ENCODE measurements at places on chromosomes 6 and 20. TPM values are rescaled to one million over a fixed set of nuclear protein-coding genes. Genes with fewer than 3 reads are reported as not detected.

Gene SLC52A3
- total RNA-seq = 1.5 TPM

Gene IMPG1
- total RNA-seq = not detected

DNA sequence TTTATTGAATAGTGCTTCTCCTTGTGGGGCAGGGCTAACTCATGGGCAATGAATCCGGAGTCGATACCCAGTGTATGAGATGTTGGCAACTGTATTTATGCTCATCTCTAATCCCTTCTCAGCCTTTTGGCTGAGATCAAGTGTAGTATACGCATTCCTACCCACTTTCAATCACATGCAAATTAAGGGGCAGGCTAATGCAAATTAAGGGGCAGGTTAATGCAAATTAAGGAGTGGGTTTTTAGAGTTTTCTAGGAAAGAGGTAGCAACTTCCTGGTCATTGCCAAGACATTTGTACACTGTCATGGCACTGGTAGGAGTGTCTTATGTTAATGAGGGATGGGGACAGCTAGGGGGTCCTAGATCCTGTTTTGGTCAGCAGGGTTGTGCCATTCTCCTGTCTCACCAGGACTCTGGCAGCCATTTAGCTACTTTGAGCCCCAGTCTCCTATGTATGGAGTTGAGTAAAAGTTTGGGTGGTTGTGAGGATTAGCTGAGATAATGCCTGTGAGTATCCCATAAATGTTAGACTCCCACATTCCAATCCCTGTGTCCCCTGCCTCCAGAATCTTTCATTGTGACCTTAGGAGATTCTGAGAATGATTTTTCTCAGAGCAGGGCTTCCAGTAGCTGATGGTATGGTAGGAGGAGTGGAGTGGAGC lies at the start of gene CNBD2:
Gene CNBD2 (plus strand): TSS at position 612 of the 662 bp plus-strand sequence. CDS start 173 bp downstream, outside the sequence.
- no peak for DNase-seq

DNA sequence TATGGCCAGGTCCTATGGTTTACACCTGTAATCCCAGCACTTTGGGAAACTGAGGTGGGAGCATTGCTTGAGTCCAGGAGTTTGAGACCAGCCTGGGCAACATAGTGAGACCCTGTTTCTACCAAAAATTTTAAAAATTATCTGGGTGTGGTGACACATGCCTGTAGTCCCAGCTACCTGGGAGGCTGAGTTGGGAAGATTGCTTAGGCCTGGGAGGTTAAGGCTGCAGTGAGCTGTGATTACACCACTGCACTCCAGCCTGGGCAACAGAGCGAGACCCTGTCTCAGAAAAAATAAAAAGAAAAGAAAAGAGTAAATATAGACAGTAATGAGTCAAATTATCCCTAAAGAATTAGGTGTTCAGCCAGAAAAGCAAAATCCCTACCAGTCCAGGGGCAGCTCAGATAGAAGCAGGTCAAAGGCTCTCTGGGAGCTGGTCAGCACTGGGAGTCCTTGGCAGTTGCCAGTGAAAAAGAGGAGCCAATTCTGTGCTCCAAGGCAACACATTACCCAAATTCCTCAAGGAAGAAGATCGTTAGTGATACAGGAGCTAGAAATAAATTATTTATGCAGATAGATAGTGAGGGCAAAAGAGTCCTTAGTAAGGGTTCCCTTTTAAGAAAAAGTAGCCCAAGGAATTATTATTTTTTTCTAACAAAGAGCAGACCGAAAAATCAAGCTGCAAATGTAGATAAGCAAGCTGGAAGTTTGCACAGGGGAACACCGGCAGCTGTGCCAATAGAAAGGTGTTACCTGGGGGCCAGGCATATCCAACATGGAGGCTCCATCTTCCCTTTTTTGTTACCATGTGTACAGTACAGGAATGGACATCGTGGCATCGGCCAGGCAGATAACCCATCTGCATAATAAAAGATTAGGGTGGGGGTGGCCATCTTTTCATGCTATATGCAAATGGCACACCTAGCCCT lies 31.4 kb upstream of the SEC63 start:
- no peak for DNase-seq

GRCh38 chr20:23407781-23408464 lies 13.4 kb downstream of the NAPB start:
- DNase-seq = no peak

Gene BMP6
- 3.7 TPM for total RNA-seq

Gene PCK1
- 51.4 TPM for total RNA-seq

Gene AVP
- not detected for total RNA-seq

DNA sequence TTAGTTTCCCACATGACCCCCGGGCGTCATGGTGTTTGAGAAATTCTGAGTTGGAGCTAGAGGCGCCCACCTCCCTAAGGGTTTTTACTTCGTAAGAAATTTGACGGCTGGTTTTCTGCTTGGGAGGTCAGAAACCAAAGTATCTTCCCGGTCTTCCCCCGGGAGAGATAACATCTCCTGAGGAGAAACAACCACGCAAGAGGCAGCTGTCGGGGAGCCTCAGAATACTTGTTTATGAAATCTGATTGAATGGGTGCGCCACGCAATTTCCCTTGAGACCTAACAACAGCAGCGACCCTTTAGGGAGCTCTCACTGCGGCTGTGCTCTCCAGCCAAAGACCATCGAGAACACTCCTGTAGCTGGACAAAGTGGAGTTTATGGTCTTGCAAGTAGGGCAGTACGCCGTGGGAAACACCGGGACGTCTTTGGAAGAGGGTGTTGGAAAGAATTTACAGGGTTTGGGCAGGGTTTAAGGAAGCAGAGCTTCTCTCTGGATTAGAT lies 608 bp upstream of the EIF2S2 start:
- DNase-seq = peak; percentile 44

- no peak for DNase-seq
Observed at GRCh38 chr6:161031721-161032495, 40.3 kb downstream of the MAP3K4 start.

DNA sequence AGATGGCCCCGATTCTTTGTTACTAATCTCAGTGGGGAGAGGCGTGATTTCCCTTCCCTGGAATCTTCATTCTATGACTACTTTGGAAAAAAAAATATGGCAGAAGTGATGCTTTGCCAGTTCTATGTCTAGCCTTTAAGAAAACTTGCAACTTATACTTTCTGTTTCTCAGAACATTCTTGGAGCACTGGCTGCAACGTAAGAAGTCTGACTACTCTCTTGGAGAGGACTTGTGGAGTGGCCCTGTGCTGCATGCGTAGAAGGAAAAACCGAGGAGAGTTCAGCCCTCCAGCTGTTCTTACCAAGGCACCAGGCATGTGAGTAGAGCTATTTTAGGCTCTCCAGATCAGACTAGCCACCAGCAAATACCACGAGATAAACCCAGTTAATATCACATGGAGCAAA lies 77.6 kb upstream of the STXBP5 start:
- DNase-seq = no peak

GRCh38 chr20:41087777-41088176 lies 49.6 kb upstream of the PLCG1 start:
- no peak for DNase-seq

DNA sequence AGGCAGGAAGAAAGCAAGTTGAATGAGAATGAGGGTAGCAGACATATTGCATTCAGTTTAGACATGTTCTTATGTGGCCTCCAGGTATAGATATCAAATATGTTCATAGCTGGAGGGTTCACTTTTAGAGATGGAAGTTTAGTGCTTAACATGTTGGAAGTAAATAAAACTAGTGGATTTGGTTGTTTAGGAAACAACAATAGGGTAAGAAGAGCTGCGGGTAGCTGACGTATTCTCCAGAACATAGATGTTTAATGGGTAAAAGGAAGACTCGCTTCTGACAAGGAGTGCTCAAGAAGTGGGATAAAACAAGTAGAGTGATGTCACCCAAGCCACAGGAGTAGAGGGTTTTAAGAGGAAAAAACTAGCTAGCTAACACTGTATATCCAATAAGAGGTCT lies 128.4 kb upstream of the COL21A1 start:
- DNase-seq = no peak
